ENCODE measurements at places on chromosomes 11 and 22. TPM values are rescaled to one million over a fixed set of nuclear protein-coding genes. Genes with fewer than 3 reads are reported as not detected.
A peak's percentile ranks its signal among the peaks of the same experiment; 100 is the strongest.

DNA sequence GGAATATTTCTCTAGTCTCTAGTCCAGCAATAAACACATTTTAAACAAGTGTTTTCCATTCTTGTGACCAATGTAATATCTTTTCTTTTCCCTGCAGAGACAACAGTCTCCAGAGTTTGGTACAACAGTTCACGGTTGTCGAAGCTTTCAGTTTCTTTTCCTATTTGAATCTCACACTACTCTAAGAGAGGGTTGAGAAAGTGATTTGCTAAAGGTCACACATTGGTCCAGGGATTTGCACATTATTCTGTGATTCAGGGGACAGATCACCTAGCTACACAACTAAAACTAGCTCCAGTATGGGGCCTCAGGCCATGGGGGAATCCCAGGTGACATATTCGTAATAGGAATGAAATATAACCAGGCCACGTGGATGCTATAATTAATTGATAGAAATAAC lies 132.5 kb downstream of the HIPK3 start:
- no peaks in the 10 kb centered on the region for H3K27me3 ChIP-seq
- H3K36me3 ChIP-seq, result no peaks in the 10 kb centered on the region
- no peak overlapping the region for H3K27ac ChIP-seq
- H3K4me3 ChIP-seq, result no peak overlapping the region
- no peaks in the 10 kb centered on the region for H3K4me1 ChIP-seq
- DNase-seq, result no peak

GRCh38 chr11:132240374-132240773 lies 870.0 kb downstream of the NTM start:
- no peaks in the 10 kb centered on the region for H3K4me1 ChIP-seq
- H3K27me3 ChIP-seq, result no peaks in the 10 kb centered on the region
- no peak for DNase-seq
- H3K4me3 ChIP-seq, result no peak overlapping the region
- H3K36me3 ChIP-seq, result no peaks in the 10 kb centered on the region

GRCh38 chr11:69132301-69132670 lies 23.4 kb upstream of the SMIM38 start:
- H3K36me3 ChIP-seq, result no peaks in the 10 kb centered on the region
- H3K4me1 ChIP-seq, result no peaks in the 10 kb centered on the region
- H3K27me3 ChIP-seq, result no peaks in the 10 kb centered on the region
- no peak overlapping the region for H3K27ac ChIP-seq

- no peaks in the 10 kb centered on the region for H3K36me3 ChIP-seq
- no peak for DNase-seq
- no peaks in the 10 kb centered on the region for H3K27me3 ChIP-seq
- H3K4me1 ChIP-seq, result peaks cover 5% of the 10 kb centered on the region
- no peak overlapping the region for H3K4me3 ChIP-seq
- H3K27ac ChIP-seq, result peak overlapping the region; percentile 30
Observed at GRCh38 chr11:70225681-70226177, 22.6 kb downstream of the FADD start.

GRCh38 chr11:67666303-67666645 lies 8.1 kb downstream of the ALDH3B2 start:
- H3K4me3 ChIP-seq, result no peak overlapping the region
- H3K36me3 ChIP-seq, result no peaks in the 10 kb centered on the region
- H3K27me3 ChIP-seq, result no peaks in the 10 kb centered on the region
- no peak for DNase-seq
- H3K27ac ChIP-seq, result no peak overlapping the region

- H3K4me1 ChIP-seq, result no peaks in the 10 kb centered on the region
- DNase-seq, result no peak
- H3K27me3 ChIP-seq, result no peaks in the 10 kb centered on the region
- no peak overlapping the region for H3K27ac ChIP-seq
Observed at GRCh38 chr22:19972652-19973550, 31.3 kb upstream of the TXNRD2 start.

DNA sequence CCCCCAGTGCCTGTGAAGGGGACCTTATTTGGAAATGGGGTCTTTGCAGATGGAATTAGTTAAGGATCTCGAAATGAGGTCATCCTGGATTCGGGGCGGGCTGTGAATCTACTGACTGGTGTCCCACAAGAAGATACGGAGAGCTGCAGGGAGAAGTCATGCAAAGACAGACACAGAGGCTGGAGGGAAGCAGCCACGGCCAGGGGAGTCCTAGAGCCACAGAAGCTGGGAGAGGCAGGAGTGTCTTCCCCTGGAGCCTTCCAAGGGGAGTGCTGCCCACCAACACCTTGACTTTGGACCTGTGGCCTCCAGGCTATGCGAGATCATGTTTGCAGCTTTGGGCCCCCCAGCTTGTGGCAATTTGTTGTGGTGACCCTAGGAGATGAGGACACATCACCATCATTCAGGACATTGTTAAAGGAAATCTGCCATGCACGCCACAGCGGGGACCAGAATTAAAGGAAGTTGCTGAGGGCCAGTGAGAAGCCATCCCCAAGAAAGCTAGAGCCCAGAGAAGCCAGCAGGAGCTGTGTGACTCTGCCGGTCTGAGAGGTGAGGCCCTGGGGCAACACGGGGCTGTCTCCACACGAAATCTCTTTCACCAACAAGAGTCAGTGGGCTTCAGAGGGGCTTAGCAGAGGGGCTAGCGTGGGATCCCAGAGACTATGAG lies 434.7 kb downstream of the BRD1 start:
- no peaks in the 10 kb centered on the region for H3K36me3 ChIP-seq
- no peak for DNase-seq
- no peak overlapping the region for H3K4me3 ChIP-seq
- no peak overlapping the region for H3K27ac ChIP-seq
- no peaks in the 10 kb centered on the region for H3K27me3 ChIP-seq

DNA sequence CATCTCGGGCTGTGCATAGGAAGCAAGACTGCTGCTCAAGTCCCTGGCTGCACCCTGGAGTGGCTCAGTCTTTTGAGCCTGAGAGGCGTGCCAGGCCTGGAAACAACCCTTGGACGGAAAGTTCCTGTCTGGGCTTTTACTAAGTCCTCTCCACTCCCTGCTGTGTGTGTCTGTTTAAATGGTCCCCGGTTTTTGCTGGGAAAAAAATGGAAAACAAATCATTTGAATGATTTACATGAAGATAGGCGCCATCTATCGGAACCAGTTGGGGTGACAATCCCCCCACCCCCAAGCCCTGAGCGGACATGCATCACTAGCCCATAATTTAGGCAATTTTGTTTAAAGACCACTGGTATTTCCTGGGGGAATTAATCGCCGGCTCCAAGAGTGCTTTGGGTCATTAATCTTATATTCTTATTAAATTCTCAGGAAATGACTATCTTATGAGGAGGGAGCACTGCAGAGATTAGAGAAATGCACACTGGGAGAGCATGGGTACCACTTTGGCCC lies 2.7 kb upstream of the GAB2 start:
- H3K27me3 ChIP-seq, result no peaks in the 10 kb centered on the region
- H3K4me1 ChIP-seq, result peaks cover 15% of the 10 kb centered on the region
- no peaks in the 10 kb centered on the region for H3K36me3 ChIP-seq
- no peak overlapping the region for H3K4me3 ChIP-seq
- H3K27ac ChIP-seq, result peak overlapping the region; percentile 39
- DNase-seq, result peak; percentile 16

- H3K27me3 ChIP-seq, result no peaks in the 10 kb centered on the region
- H3K36me3 ChIP-seq, result no peaks in the 10 kb centered on the region
- DNase-seq, result peak; percentile 19
- H3K27ac ChIP-seq, result peak within 1 kb of the TSS; percentile 87
- peaks cover 21% of the 10 kb centered on the region for H3K4me1 ChIP-seq
Observed at GRCh38 chr22:45671783-45672563, at the start of gene ATXN10. TSS of gene ATXN10 (plus strand) at chr22:45671834. CDS start at chr22:45672064, 230 bp downstream.

GRCh38 chr11:27305751-27306150 lies 57.3 kb downstream of the CCDC34 start:
- no peaks in the 10 kb centered on the region for H3K27me3 ChIP-seq
- H3K4me1 ChIP-seq, result no peaks in the 10 kb centered on the region
- no peak overlapping the region for H3K27ac ChIP-seq
- H3K4me3 ChIP-seq, result no peak overlapping the region
- DNase-seq, result no peak

Gene NTM
- total RNA-seq, result not detected

All from gastrocnemius medialis (tissue), 4 donors.